HS-27A (cell line): ENCODE measurements at places on chromosomes 2 and 18.

DNA sequence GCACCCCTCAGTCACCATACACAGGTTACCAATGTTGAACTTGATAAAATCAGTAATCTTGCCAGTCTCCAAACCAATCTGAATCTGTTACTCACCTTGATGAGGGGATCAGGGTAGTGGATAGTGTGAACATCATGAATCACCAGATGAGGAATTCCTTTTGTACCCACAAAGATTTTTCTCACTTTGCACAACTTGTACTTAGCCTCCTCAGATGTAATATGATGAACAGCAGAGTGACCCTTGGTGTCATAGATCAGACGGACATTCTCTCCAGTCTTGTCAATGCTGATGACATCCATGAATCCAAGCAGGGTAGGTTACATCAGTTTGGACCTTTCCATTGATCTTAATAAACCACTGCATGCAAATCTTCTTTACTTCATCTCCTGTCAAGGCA, 54.7 kb downstream of the MDH1 start:
- DNase-seq: no peak

GRCh38 chr2:165406173-165406572, 63.3 kb upstream of the CSRNP3 start:
- DNase-seq: peak; percentile 19

GRCh38 chr2:37873229-37873628, 51.9 kb upstream of the RMDN2 start:
- DNase-seq: no peak

- DNase-seq: no peak
Observed at GRCh38 chr2:4992226-4992625, 700.0 kb upstream of the SOX11 start.

GRCh38 chr2:154402213-154402612, 296.3 kb upstream of the KCNJ3 start:
- DNase-seq: no peak

GRCh38 chr2:34909992-34910705, 1311.0 kb upstream of the FAM98A start:
- DNase-seq: no peak

DNA sequence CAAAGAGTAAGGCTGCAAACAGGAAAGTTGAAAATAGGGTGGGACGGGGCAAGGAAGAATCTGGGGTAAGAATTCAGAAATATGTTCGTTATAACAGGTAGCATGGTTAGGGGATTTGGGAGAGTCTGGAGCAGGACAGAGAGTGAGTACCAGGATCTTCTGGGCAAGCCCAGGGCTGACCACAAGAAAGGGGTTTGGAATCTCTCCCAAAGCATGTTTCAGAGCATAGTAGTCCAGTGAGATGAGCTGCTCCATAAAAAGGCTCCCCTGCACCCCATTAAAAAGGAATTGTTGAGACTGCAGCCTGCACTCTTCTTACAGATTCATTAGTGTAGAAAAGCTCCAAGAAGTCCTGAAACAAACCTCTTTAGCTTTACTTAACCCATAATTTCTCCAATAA, 291.1 kb downstream of the MTX2 start:
- DNase-seq: no peak

DNA sequence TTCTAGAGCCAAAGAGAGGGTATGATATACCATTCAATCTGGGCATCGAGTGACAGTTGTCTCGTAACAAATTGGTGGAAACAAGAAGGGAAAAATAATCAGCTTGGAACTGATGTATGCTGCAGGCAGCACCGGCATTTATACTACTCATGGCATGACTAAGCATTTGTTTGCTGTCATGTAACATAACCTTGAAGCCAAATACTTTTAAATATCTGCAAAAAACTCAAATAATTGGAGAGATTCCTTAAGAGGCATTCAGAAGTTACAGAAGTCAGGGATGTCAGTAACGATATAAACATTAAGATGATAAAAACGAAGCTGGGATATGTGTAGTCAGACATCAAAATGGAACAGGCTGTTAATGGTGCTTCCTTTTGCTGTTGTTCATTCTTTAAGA, 157.3 kb upstream of the MMADHC start:
- no peak for DNase-seq

DNA sequence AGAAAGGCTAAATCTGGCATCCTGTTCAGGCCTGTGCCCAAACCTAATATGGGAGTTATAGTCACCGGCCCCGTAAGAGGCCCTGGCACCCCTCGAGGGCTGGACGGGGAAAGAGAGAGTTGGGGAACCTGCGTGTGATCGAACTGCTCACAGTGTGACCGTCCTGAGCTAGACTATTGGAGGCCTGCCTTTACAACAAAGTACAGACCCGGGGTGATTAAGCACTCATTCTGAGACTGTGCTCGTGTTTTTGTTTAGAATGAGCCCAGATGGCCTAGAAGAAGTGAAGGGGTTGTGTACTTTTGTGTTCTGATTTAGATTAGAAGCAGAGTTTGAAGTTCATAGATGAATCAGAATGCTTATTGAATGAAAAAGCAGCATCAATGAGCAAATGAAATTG, 115.3 kb downstream of the ACOXL start:
- DNase-seq: no peak

DNA sequence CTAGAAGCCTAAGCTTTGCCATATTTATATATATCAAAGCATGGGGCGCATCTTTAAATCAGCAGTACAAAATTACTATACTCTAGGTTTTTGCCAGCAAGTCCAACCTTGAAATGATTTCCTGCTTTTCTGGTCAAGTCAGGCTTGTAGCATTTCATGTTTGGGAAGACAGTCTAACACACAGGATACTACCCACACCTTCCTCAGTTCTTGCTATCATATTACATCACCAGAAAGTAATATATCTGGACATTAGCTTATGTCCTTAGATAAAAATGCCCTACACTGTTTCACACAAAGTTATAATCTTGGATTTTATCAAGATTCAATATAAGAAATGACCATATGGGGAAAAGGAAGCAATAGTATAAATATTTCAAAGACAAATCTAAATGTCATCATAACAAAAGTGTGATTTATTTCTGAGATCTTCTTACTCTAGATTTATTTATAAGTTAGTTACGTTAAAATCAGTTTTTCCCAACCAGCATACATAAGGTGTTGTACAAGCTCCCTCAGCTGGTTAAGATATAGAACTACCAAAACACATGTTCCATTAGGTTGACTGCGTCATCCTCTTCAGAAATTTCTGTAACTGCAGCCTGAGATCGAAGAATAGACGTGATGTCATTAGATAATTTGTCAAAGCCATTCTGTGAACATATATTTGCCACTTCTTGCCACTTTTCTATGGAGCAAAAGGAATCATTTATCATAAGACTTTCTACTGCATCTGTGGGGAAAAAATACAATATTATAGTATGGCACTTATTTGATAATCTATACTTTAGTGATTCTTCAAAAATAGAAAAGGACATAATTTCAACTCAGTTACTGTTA, 56.6 kb downstream of the CLHC1 start:
- no peak for DNase-seq

DNA sequence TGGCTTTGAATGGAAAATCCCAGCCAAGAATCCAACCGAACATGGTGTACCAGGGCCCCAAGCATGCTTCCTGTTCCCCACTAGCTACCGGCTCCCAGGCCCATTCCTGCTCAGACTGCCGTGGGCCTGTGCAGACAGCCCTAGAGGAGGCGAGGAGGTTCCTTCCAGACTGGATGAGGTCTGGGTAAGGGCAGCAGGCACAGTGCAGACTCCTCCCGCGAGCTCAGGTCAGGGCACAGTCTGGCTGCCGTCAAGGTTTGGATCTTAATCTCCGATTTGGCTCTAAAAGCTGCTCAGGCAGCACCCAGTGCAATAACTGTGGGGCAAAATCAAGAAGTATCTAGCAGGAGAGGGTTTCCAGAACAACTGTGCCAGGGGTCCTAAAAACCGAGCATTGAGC, 19.3 kb upstream of the TTR start:
- DNase-seq: no peak
